ENCODE measurements at places on chromosomes 5 and 9. TPM values are rescaled to one million over a fixed set of nuclear protein-coding genes. Genes with fewer than 3 reads are reported as not detected.

DNA sequence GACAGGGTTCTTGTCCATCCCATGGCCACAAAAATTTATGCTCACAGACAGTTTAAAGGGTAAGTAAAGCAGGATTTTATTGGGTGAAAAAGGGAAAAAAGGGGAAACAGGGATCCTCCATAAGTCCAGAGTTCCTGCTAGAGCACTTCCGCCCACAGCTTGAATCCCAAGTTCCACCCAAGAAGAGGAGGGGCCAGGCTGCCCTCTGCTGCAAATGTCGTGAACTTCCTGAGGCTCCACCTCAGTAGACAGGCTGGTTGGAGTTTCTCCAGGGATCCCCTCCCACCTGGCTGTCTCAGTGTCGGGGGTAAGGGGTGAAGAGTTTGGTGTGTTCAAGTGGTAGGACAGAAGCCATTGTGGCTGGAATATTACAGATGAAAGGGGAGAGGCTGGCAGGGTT lies 275.0 kb upstream of the SGCD start:
- no peak for DNase-seq

DNA sequence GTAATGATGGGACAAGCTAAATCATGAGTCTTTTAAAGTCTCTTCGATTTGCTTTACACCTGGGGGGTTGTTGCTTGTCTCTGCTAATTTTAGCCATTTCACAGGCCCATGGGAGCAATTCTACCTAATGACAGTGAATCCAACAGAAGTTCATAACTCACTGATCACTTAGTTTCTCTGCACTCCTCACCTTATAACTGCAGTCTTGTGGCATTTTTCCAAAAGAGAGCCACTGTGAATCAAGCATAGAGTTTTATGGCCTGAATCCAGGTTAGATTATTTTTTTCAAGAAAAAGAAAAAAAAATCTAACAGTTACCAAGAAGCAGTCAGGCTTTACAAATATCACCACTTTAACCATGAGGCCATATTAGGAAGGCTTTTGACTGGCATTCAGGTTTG lies 1.5 kb upstream of the IL7R start:
- no peak for DNase-seq

GRCh38 chr9:124975131-124975530 lies 34.2 kb upstream of the GOLGA1 start:
- DNase-seq: no peak

DNA sequence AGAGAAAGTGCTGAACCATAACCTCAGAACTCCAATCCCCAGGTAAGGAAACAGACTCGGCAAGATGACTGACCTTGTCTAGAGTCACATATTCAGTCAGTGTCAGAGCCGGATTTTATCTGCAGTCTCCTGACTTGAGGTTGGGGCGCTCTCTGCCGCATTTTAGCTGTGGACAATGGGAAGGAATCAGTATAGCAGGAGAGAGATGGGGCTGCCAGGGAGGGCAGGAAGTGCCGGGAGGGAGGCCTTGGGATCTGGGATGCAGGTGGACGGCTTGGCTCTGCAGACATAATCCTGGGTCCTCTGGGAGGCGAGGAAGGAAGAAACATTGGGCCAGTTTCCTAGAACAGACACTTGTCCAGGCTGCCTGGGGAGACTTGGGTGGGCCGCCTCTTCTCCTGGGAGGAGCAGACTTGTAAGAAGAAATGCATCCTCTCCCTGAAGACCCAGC lies 39.7 kb upstream of the COL15A1 start:
- no peak for DNase-seq

DNA sequence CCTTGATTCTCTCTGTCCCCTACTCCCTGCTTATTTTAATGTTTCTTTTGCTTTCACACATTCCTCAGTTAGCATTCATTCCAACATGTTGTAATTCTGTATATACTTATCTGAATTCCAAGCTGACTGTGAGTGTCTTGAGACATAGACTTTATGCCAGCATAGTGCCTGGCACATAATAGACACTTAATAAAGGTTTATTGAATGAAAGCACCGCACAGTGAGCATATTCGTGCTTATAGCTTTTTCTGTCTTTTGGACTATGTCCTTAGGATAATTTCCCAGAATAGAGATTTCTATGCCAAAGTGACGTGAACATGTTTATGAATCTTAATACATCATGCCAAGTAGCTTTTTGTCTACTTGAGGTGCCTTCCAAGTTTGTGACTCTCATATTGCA lies 174.6 kb downstream of the CD180 start:
- DNase-seq: no peak

- DNase-seq: no peak
Measured at GRCh38 chr5:13910201-13910600, 34.3 kb downstream of the DNAH5 start.

GRCh38 chr9:123508048-123508447 lies 152.1 kb downstream of the CRB2 start:
- no peak for DNase-seq

- peak; percentile 72 for DNase-seq
Measured at GRCh38 chr5:73899055-73899454, 273.1 kb downstream of the ARHGEF28 start.

GRCh38 chr5:53113947-53114346 lies 4.4 kb upstream of the MOCS2 start:
- DNase-seq: no peak

- no peak for DNase-seq
Measured at GRCh38 chr5:963673-964531, 44.7 kb upstream of the NKD2 start.

SHC3 gene
- total RNA-seq: 0.05 TPM

PCDHB5 gene
- 0.36 TPM for total RNA-seq

NELFB gene
- total RNA-seq: 37.3 TPM

LCN1 gene
- not detected for total RNA-seq

Data from myocyte (in vitro differentiated cells).